ENCODE measurements at places on chromosomes 2 and 18.

DNA sequence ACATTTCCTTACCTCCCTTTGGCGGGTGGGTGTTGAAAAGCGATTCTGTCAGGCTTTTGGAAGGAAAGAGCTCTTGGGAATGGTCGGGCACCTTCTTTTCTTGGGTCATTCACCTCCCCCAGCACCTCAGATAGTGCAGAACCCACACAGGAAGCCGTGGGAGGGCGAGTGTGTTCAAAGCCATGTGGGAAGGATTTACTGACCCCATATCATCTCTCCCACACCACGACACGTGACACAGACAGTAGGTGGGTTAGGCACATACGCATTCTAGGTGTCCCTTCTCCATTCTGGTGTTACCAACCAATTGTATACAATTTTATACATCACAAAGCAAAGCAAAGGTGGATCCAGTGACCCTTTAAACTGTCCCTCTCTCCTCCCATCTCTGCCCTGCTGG lies 263.7 kb upstream of the REV1 start:
- no peak for DNase-seq

DNA sequence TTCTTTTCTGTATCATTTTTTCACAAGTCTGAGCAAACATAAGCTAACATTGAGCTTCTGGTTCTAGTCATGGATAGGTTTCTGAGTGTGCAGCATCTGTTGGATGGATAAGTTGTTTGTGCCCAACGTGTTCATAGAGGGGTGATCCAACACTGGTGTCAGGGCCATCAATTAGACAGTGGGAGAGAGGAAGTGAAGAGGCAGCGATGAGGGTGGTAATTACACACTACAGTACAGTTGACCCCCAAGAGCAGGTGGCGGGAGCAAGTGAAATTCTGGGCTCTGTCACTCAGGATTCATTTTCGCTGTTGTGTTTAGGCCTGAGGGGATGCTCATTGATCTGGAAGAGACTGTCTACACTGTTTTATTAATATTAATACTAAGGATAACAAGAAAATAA lies 180.0 kb upstream of the CXCR4 start:
- no peak for DNase-seq

- no peak for DNase-seq
Observed at GRCh38 chr2:120852200-120852815, 116.6 kb downstream of the GLI2 start.

GRCh38 chr2:227287771-227288170 lies 37.3 kb upstream of the MFF start:
- DNase-seq = no peak

DNA sequence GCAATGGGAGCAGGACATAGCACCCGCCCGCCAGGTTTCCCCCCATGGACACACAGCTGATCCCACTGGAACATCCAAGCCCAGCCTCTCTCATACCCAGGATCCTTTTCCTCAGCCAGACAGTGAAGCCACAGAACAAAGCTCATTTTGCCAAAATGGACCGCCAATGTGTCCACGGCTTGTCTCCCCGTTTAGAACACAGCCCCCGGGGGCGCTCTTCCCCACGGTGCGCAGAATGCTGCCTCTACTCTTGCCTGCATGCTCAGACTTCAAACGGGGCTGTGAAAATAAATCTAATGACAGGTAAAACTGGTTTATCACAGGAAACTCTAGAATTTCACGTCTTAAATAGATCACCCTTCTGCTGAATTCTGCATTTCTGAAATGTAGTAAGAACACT lies 548.5 kb upstream of the ID2 start:
- DNase-seq = no peak

DNA sequence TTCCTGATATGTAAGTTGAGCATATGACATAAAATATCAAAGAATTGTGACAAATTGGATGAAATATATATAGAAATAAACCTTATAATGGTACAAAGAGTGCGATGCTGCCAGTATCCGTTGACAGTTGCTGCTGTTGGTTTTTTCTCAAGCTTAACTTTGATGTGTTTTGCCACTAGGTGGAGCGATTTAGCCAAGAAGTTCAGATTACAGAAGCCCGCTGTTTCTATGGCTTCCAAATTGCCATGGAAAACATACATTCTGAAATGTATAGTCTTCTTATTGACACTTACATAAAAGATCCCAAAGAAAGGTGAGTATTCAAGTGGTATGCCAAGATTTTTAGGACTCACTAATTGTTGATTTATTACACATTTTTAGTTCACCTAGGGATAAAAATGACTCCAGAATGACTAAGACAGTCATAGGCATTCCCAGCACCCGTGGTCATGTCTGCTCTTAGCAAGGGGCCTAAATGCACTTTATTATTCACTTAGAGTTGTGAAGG lies 2.1 kb downstream of the RRM2 start:
- peak; percentile 67 for DNase-seq
